ENCODE measurements at places on chromosomes 4 and X.

DNA sequence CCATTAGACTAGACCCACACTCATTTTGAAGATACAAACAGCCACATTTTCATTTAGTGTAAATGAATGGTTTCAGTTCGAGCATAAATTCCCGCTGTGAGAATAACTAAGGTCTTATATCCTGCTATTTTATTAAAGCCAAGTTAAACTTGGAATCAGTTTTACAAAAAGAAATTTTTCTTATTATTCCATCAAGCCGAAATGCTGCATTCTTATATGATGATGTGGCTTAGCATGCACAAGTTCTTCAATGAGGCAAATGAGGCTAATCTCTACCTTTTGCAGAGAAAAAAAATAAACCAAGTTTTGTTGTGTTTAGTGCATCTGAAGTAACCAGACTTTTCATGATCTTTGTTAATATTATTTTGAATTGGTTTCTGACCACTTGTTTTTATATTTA lies 953.9 kb upstream of the PCDH10 start:
- DNase-seq: no peak

- DNase-seq: no peak
Observed at GRCh38 chr4:113026556-113026955, 22.9 kb upstream of the ANK2 start.

- DNase-seq: no peak
Observed at GRCh38 chr4:186241616-186242015, 14.3 kb downstream of the KLKB1 start.

DNA sequence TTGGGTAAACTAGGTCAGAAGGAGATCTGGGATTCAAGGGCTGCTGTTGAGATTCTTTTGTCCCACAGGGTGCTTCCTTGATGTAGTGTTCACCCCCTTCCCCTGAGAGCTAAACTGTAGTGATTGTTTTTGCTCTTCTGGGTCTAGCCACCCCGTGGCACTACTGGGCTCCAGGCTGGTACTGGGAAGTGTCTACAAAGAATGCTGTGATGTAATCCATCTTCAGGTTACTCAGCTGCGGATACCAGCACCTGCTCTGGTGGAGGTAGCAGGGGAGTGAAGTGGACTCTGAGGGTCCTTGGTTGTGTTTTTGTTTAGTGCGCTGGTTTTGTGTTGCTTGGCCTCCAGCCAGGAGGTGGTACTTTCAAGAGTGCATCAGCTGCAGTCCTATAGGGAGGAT lies 365.5 kb downstream of the ZNF674 start:
- no peak for DNase-seq

GRCh38 chrX:23003116-23003515 lies 3.4 kb downstream of the DDX53 start:
- no peak for DNase-seq

DNA sequence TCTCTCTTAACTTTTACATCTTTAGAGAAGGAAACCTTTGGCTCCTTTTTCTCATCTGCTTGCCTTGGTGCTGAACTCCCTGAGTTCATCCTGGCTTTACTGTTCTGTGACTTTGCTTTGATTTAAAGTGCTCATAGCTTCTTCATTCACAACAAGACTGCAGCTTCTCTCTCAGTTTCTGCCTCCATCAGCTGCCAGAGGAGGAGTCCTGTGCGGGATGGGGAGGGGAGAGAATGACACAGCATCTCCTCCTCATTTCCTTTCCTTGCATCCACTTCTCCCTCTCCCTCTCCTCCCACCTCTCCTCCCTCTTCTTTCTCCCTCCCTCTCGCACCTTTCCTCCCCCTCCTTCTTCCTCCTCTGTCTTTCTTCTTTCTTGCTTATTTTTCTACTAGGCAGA lies 42.0 kb downstream of the CBLL2 start:
- no peak for DNase-seq

DNA sequence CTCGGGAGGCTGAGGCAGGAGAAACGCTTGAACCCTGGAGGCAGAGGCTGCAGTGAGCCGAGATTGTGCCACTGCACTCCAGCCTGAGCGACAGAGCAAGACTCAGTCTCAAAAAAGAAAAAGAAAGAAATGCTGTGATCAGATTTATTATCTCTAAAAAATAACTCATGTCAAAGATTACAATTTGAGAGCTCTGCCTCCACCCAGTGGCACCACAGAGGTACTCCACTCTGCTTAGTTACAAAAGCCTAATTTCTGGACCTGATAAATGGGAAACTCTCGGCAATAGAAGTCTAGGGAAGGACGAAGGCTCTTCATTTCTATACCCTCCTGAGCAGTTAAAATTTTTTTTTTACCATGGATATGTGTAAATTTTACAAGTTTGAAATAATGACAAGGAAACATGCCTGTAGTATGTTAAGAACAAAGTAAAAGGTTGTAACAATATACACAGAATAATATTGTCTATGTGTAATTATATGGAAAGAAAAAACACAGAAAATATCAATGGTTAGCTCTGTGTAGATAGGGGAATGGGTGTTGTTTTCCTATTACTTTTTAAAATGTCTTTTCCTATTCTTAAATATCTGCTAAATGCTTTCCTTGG lies 149.8 kb downstream of the STIM2 start:
- DNase-seq: peak; percentile 11

DNA sequence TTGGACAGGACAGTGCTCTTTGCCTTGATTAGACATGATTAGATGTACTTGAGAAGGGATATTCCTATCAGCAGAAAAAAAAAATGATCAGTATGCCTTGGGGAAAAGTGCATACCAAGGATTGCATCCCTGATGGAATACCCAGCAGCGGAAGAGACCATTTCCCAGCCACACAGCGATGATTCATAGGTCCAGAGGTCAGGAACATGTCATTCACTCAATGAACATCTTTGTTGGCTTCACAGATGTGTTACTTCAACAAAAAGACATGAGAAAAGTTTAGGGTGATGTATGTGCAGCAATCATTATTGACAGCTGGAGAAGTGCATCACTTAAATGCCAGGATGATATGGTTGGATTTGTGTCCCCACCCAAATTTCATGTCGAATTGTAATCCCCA lies 293.5 kb downstream of the ZNF674 start:
- no peak for DNase-seq

GRCh38 chrX:69154051-69154450 lies 11.2 kb downstream of the PJA1 start:
- no peak for DNase-seq

- DNase-seq: no peak
Observed at GRCh38 chr4:114225436-114225835, 246.0 kb upstream of the ARSJ start.

DNA sequence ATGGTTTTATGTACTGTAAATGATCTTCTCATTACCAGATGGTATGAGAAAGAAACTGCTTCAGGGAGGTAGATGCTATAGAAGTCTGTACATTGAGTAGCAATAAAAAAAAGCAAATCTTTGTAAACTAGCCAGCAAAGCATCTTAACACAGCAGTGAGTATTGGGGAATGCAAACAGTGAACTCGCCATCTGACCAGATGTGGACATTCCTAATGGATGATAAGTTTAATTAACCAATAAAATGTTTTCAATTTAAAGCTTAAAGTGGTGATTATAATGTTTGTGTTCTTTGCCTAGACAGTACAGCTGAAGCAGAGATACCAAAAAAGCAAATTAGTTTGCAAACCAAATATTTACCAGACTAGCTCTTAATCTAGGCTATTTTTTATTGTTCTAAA lies 1144.2 kb downstream of the FAT4 start:
- no peak for DNase-seq

DNA sequence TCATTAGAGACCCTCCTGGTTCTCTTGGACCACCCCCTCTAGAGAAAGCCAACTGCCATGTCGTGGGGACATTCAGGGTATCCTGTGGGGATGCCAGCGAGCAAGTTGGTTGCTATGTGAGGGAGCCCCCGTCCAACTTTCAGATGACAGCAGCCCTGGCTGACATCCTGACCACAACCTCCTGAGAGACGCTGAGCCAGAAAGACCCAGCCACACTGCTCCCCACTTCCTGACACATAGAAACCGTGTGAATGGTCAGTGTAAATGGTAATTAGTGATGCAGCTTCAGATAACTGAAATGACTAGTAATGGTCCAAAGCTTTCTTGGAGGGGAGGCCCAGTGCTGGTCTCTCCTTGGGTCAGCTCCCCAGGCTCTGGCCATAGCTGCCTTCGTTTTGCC lies 10.8 kb downstream of the CLCN4 start:
- no peak for DNase-seq

GRCh38 chr4:6456450-6456849 lies 16.0 kb downstream of the PPP2R2C start:
- DNase-seq: no peak

DNA sequence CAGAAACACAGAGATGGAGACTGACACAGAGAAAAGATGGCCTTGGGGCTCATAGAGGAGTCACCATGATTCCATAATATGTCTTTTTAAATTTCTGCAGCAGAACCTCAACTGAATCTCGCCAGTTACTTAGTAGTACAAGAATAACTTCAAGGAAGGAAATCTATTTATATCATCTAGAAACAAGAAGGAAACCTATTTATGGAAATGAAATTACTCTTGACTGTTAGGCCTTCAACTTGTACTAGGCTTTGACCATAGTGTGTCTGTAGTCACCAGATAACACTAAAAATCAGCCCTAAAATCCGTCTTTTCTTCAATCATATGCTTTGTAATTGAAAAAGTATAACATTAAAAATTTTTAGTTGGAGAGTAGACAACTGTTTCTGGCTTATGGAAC lies 740.4 kb downstream of the TRIML1 start:
- DNase-seq: no peak

GRCh38 chrX:20571611-20572010 lies 304.9 kb upstream of the RPS6KA3 start:
- DNase-seq: no peak

- no peak for DNase-seq
Observed at GRCh38 chrX:41137589-41137988, 52.3 kb downstream of the USP9X start.

DNA sequence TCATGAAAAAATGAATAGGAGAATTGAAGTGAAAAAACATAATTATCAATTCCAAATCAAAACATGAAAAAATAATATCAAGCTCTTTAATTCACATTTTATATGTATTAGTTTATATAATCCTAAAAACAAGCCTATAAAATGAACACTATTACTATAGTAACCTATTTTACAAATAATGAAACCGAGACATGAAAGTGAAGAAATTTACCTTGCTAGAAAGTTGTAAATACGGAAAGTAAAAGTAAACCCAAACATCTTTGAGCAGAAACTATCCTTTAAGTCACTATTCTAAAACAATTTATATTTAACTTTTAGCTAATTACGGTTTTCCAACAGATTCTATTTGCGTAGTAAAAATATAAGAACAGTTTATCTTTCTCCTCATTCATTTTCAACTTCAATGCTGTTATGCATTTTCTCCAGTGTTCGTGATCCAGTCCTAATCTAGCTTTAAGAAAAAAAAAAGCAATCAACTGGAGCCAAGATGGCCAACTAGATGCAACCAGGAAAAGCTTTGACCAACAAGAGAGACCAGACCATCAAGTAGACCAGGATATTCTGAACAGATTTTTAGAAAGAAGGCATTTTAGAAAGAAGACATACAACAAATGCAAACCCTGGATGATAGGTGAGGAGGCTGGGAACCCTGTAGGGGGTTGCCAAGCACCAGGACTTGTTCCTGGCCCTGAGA lies 67.0 kb downstream of the DDX53 start:
- DNase-seq: no peak

DNA sequence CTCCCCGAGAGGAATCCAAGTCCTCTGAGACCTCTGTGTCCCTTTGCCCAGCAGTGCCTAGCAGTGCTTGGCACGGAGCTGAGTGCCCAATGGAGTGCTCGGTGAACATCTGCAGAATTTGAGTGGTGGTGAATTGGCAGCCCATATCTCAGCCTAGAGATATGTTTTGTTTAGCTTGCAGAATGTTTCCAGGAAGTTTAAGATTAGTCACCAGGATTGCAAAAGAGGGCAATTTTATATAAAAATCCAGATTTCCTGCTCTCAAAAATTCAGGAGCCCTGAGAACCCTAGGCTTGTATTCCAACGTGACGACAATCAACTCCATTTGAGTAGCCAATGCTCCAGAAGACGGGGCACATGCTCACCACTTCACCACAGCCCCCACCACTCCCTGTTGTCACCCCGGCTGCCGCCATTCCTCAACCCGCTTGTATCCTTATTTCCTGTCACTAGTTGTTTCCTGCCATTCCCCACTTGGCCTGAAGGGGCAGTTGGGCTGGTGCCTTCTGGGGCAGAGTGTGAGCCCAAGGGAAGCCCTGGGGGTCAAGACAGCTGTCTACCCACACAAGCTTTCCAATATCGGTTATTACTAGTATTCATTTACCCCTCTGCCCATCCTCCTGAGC lies 116.9 kb downstream of the EFNB1 start:
- DNase-seq: no peak

All from NCI-H1694 (cell line).